ENCODE measurements at places on chromosomes 16 and 17. TPM values are rescaled to one million over a fixed set of nuclear protein-coding genes. Genes with fewer than 3 reads are reported as not detected.

- DNase-seq, result no peak
These were observed 8.6 kb downstream of the RIPOR1 start for GRCh38 chr16:67537270-67537635.

DNA sequence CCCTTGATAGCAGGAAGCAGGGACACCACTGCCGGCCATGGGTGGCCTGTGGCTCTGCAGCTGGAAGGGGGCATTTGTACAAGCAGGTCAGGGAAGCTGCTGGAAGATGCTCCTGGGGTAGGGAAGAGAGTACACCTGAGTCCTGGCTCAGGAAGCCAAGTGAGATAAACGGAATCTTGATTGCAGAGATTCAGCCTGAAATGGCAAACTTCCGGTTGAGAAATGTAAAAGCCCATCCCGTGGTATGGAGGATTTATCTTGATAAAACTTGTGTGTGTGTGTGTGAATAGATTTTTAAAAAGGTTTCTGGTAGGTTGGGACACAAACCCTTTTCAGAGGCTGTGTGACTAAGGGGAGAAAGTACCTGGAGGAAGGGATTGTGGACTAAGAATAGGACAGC is 29.6 kb downstream of the C17orf100 start:
- DNase-seq, result no peak

EPOP gene
- total RNA-seq, result 11.6 TPM

- DNase-seq, result no peak
These were observed 78.6 kb upstream of the TNRC6C start for GRCh38 chr17:77879896-77880280.

DNA sequence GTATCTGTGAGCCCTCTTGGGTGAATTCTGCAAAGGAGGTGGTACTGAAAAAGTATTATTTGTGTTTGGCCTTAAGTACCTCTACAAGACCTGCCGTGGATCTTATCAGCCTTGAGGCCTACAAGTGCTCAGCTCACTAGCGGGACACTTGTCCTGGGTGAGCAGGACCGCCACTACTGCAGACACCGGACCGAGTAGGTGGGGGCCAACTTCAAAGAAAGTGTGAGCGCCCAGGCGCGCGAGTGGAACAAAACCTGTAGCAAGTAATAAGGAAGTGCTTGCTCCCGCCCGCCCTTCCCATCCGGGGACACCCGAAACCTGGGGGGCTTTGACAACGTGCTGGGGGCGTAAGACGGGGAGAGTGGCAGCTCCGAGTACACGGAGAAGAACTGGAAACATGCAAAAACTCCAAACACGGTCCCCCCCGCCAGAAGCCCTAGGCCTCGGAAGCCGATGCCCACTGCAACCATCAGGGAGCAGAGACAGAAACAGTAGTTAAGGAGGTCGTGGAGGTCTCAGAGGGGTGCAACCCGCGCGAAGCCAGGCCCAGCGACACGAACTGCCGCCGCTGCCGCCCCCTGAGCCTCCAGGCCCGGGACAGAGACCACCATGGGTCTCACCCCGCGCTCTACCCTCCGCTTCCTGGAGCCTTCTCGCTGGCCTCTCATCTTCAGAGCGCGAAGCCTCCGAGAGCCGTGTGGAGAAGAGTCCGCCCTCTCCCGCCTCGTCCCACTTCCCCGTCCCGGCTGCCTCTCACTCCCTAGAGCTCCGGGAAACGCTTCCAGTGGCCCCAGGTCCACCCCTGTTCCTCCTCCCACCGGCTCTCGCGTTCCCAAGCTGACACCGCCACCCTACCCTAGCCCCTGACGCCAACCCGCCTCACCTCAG is 537 bp downstream of the CNOT1 start:
- no peak for DNase-seq

DNA sequence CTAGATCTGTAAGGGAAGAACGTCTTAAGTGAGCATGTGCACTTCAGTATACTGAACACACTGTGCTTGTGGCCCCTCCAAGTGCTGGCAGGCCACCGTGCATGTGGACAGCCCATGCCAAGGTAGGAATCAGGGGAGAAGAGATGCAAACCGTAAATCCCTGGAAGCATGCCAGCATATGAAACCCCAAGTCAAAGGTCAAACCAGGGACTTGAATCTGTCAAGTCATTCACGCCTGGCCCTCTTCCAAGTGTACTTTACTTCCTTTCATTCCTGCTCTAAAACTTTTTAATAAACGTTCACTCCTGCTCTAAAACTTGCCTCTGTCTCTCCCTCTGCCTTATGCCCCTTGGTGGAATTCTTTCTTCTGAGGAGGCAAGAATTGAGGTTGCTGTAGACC is 2.8 kb upstream of the ATXN2L start:
- no peak for DNase-seq

DNA sequence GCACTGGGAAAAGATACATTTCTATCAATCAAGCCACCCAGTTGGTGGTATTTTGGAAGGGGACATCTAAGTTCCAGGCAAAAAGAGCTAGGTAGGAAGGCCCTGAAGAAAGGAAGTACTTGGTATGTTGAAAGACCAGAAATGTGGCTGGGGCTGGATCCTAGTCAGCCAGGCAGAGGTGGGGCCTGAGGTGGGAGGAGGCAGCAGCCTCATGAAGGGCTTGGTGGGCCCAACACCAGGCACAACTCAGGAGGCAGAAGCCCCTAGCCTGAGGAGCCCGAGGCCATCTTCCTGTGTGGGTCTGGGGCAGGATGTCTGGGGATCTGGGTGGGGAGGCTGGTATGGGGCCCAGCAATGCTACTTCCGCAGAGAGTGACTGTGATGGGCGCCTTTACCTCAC is 105.9 kb downstream of the SALL1 start:
- DNase-seq, result no peak

MGAT5B gene
- 0.72 TPM for total RNA-seq

DNA sequence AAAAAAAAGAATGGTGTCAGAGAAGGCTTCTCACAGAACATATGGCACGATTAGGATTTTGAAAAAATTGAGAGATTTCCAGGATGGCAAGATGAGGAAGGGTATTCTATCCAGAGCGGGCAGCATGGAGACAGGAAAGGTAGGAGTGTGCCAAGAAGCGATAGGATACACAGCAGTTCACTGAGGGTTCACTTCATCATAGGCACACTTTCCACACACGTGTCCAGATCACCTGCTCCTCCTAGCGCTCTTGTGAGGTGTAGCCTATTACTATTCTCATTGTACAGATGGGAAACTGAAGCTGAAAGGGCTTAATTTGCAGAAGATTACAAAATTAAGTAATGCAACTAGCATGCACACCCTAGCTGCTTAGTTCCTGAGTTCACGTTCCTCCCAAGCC is 6.2 kb upstream of the ELAC2 start:
- DNase-seq, result no peak

DNA sequence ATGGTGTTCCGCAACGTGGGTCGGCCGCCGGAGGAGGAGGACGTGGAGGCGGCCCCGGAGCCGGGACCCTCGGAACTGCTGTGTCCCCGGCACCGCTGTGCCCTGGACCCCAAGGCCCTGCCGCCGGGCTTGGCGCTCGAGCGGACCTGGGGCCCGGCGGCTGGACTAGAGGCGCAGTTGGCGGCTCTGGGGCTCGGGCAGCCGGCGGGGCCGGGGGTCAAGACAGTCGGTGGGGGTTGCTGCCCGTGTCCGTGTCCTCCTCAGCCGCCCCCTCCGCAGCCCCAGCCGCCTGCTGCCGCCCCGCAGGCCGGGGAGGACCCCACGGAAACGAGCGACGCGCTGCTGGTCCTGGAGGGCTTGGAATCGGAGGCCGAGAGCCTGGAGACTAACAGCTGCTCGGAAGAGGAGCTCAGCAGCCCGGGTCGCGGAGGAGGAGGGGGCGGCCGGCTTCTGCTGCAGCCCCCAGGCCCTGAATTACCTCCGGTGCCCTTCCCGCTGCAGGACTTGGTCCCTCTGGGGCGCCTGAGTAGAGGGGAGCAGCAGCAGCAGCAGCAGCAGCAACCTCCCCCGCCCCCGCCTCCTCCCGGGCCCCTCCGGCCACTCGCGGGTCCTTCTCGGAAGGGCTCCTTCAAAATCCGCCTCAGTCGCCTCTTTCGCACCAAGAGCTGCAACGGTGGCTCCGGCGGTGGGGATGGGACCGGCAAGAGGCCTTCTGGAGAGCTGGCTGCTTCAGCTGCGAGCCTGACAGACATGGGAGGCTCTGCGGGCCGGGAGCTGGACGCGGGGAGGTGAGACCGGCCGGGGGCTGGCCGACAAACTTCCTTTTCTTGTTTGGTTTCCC is 821 bp downstream of the SOCS7 start:
- no peak for DNase-seq

GRCh38 chr17:72165192-72165866 is 44.5 kb downstream of the SOX9 start:
- no peak for DNase-seq

GRCh38 chr16:54080524-54081008 is 206.0 kb downstream of the IRX3 start:
- peak; percentile 41 for DNase-seq

GRCh38 chr17:5035315-5035714 is at the start of gene SLC52A1:
Gene SLC52A1 (minus strand): TSS chr17:5035426. CDS start chr17:5034606, 820 bp downstream.
- DNase-seq, result no peak

KRTAP9-2 gene
- total RNA-seq, result not detected
